Astrocyte (in vitro differentiated cells and primary cell): ENCODE measurements at places on chromosomes 12 and 14. TPM values are rescaled to one million over a fixed set of nuclear protein-coding genes. Genes with fewer than 3 reads are reported as not detected.

DNA sequence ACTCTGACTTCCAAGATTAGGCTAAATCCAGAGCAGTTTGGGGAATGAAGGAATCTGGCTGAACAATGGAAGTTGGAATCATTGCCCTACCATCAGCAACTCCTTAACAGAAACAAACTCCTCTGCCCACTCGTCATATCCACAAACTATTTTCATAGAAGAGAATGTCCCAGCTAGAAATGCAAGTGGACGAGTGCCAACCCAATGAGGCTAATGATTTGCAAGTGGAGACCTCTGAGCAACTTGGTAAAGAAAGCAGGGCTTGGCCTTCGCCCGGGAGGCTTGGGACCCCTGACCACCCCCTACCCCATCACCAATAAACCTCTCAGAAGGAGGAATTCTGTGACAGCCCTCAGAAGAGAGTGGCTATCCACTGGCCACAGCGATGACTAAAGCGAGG, 40.0 kb upstream of the DDX11 start:
- no peaks in the 10 kb centered on the region for H3K4me1 ChIP-seq
- DNase-seq = no peak
- H3K27ac ChIP-seq = no peak overlapping the region
- peaks cover 8% of the 10 kb centered on the region for H3K27me3 ChIP-seq
- H3K4me3 ChIP-seq = no peak overlapping the region

DNA sequence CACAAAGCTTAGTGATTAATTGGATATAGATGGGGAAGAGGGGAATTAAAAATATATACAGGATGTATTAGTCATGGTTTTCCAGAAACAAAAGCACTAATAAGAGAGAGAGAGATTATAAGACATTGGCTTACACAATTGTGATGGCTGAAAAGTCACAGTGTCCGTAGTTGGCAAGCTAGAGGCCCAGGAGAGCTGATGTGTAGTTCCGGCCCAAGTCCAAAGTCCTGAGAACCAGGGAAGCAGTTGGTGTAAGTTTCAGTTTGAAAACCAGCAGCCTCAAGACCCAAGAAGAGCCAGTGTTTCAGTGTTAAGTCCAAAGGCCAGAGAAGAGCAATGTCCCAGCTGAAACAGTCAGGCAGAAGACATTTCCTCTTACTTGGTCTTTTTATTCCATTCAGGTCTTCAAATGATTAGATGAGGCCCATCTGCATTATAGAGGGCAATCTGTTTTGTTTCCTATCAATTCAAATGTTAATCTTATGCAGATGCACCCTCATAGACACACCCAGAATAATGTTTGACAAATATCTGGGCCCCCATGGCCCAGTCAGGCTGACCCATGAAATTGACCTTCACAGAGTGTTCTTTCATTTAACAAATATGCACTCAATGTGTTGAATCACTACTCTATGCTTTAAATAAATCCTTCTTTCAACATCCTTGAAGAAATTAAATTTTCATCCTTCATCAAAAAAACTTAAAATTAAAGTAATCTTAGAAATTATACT, 67.2 kb upstream of the DIO2 start:
- no peaks in the 10 kb centered on the region for H3K36me3 ChIP-seq
- no peak overlapping the region for H3K4me3 ChIP-seq
- peak; percentile 66 for DNase-seq
- no peak overlapping the region for H3K27ac ChIP-seq

CYP27B1 gene
- total RNA-seq = 1.5 TPM in 2 replicates

PCBP2 gene
- total RNA-seq = 708 and 733 TPM in 2 replicates
